NAMALWA (cell line): ENCODE measurements at places on chromosomes 4 and X.
A peak's percentile ranks its signal among the peaks of the same experiment; 100 is the strongest.

DNA sequence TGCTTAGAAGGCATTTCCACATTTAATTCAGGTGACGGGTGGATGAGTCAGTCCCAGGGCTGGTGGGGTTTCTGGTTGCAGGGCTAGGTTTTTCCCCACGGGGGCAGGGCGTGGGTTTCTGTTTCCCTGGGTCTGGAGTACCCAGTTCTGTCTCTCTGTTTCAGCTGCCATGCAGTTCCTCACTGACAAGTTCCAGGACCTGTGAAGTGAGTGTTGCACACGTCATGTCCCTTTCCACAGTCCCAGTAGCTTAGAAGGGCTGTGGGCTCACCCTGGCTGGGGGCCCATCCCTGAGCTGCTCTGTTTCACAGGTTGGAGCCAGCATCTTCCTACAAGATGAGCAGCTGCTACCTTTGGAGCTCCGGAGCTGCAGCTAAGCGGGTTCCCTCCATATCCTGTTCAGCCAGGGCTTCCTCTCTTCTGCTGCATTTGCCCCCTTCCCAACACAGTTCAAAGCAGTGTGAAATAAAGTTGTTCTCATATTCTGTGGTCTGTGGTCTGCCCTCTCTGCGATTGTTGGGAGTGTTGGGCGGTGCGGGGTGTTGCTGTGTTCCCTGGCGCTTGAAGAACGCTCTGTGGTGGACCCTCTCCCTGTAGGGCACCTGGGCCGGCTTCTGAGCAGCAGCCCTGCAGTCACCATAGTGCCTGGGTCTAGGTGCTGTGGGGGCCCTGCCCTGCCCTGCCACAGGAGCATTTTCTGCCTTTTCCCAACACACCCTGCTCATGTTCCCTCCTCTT, 3.9 kb downstream of the LOC101059915 start:
- no peak for DNase-seq

GRCh38 chr4:152509595-152510225, 26.2 kb downstream of the FBXW7 start:
- no peak for DNase-seq

- no peak for DNase-seq
Measured at GRCh38 chr4:156228676-156229075, 275.0 kb upstream of the CTSO start.

DNA sequence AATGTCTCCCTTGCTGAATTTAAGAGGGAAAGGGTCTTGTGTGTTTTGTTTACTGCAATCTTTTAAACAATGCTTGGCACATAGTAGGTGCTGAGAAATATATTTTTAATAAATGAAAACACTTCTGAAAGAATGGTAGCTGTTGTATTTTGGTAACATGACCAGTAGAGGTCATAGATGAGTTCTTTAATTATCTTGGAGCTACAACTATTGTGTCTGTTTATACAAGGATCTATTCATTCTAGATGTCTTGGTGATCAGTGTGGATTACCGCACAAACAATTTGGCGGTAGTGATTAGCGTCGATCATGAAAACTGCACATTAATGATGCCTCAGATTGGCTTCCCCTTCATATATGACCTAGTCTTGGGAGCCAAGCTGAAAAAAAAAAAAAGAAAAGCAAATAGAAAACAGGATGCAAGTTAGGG, 21.4 kb upstream of the SCRG1 start:
- DNase-seq, result peak; percentile 54

DNA sequence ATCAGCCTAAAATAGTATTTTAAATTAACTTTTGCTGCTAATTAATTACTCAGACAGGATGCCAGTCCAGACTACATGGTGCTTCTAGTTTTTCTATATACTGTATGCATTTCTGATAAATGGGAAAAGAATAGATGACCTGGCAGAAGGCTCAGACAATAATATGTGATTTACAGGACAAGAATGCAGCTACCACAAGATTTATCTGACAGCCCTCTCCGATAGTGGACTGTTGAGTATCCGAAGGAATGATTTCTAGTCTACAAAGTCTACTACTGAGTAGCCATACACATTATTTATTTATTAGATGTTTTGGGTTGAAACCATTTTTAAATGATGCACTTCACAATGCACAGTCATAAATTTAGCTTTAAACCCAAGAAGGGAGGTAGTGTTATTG, 212.8 kb downstream of the MAB21L2 start:
- no peak for DNase-seq

GRCh38 chr4:101599620-101600019, 190.9 kb upstream of the BANK1 start:
- no peak for DNase-seq

DNA sequence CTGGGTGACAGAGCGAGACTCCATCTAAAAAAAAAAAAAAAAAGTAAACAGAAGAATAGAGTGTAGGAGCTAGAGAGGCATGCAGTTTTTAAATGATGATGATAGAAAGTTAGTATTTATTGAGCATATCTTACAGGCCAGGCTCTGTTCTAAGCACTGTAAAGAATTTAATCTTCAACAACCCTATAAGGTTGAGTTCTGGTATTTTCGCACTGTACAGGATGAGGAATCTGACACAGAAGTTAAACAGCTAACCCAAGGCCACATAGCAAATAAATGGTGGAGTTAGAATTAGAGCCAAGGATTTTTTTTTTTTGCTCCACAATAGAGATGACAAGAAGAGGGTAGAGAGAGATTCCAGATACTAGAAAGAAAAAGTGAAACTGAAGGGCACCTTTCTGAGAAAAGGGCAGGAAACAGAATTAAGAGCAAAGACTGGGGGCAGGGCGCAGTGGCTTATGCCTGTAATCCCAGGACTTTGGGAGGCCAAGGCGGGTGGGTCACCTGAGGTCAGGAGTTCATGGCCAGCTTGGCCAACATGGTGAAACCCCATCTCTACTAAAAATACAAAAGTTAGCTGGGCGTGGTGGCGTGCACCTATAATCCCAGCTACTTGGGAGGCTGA, 56.1 kb downstream of the KLHL5 start:
- DNase-seq, result no peak

DNA sequence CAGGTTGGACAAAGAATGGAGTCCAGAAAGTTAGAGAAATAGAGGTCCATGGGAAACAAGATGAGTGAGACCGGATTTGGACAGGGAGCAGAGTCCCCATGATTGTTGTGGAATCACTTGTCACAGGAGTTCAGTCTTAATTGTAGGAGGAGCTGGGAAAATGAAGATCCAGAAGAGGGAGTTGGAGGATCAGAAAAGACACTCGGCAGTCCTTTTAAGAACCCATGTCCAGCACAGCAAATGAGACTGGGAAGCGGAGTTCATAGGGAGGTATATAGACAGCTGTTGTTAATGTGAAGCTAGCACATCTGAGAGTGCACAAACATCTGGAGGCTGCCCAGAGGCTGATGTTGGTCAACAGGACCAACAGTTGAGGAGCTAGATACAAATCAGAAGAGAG, 111.4 kb upstream of the RXFP1 start:
- no peak for DNase-seq

DNA sequence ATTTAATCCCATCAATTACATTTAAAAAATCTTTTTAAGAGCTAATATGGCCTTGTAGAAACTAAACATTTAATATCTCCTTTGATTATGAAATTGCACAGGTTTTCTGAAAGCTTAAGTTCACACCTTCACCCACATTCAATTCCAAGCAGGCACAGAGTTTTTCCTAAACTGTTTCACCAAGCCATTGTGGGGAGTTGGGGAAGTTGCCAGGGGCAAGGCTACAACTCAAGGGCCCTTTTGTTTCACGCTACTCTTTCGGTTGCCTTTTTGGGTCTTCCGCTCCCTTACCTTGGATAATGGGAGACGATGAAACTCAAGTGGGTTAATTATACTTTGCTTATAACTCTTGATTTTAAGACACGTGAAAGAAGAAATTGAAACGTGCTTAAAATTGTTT, 33.3 kb downstream of the APBB2 start:
- DNase-seq, result no peak

DNA sequence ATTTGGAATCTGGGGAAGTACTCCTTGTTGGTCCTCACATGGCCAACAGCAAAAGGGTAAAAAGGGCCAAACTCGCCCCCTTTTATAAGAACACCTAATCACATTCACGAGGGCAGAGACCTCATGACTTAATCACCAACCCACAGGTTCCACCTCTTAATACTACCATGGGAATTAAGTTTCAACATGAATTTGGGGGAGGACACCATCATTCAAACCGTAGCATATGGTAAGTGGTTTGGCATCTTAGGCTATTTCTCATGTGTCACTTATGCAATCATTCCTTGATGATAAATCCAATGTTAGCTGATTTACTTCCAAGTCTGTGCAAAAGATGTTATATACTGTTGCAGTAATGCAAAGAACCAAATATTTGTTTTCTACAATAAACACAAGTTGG, 302.9 kb upstream of the FAM241A start:
- DNase-seq, result no peak

GRCh38 chrX:49915361-49916222, 6.8 kb upstream of the CLCN5 start:
- peak; percentile 65 for DNase-seq

- DNase-seq, result no peak
Measured at GRCh38 chrX:154313147-154313546, 17.6 kb downstream of the TKTL1 start.

- no peak for DNase-seq
Measured at GRCh38 chr4:24768006-24768405, 27.4 kb upstream of the SOD3 start.

GRCh38 chr4:70225824-70226223, at the start of gene FDCSP:
TSS of gene FDCSP (plus strand) at chr4:70226124. CDS start at chr4:70231195, 5,071 bp downstream.
- DNase-seq, result no peak

DNA sequence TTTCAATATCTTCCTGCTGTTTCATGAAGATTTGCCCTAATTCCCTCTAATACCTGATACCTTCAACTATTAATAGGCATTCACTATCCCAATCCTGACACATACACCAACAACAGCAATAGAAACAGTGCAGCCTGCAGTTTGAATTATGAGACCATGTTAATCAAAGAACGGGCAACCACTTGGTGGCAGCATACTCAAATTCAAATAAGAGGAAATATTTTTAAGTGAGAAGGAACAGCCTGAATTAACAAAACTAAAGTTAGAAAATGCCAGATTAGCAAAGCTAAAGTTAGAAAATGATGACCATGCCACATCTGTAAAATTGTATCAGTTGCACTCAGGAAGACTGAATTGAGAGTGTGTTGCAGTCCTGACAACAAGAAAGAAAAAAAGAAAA, 204.9 kb downstream of the SMARCA1 start:
- peak; percentile 35 for DNase-seq

DNA sequence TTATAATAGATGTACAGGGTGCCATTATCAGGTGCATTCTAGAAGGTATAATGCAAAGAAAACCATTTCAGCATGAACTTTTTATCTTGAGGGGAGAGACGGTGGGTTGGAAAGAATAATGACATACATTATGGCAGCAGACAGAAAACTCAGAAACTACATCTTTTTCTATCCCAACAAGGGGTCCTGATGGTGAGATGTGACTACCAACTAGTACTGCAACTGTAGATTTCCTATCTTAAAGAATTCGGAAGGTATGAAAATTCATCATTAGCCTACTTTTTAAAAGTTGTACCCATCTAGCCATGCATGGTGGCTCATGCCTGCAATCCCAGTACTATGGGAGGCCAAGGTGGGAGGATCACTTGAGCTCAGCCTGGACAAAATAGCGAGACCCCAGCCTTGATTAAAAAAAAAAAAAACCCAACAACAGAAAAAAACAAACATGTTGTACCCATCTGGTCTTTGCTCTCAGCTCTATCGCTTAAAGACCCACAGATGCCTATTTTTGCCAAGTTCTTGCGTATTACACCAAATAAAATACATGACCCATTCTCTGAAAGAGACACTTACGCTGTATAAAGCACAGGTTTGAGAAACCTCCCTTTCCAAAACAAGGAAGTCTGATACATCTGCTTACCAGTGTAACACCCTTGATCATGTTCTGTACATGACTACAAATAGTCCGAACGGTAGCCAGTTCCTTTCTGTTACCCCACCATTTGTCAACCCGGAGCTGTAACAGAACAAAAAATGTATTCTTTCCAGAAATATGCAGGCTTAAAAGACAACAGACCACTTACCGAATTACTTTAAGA, 1.6 kb downstream of the RPL9 start:
- no peak for DNase-seq

DNA sequence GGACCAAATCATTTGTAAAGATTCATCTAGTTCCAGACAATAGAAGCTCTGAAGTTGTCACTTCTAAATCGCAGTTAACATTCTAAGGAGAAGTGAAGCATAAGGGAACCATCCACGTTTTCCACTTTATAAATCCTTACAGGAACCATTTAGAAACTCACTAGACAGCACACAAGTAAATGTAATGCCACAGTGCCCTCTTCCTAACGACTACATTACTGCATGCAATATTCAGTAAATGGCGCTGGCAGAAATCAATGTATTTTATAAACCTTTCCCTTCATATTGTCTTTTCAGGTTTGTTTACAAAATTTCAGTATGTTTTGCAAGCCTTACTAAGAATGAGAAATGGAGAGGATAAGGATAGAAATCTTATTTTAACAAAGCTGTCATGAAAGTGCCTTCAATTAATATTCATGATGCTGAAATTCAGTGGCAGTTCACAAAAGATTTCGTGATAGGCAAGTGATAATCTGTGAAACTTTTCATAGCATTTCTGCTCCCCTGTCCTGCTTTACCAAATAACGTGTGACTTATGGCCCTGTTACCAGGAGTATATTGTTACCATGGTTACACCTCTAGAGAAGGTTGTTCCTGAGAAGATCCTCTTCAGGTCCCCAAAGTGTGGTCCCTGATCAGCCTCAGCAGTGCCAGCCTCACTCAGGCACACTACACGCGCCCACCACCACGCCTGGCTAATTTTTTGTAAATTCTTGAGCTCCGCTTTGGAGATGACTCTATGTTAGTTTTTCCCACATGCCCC, 54.2 kb downstream of the TMA16 start:
- peak; percentile 71 for DNase-seq

GRCh38 chr4:10172278-10172921, 55.8 kb upstream of the WDR1 start:
- no peak for DNase-seq

GRCh38 chrX:46626566-46626965, 53.0 kb downstream of the CHST7 start:
- no peak for DNase-seq

- no peak for DNase-seq
Measured at GRCh38 chr4:109169170-109169569, 133.3 kb downstream of the COL25A1 start.

DNA sequence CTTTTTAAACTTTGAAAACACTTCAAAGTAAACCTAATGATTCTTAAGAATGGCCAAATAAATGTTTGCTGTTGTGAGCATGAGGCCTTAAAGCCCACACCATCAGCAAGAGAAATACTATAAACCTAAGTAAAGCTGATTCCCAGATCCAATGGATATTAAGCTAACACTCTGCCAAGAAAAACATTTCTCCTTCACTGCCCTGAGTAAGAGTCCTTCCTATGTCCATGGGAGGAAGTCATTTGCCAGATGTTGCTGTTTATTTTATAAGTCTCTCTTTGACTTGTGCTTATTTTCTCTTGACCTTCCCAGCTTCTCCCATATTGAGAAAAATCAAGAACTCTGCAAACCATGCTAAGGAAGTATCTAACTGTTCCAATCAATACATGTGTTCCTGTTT, 154.3 kb upstream of the EDNRA start:
- DNase-seq, result no peak
